SHP77 treated with DMSO at 0.1 percent for 48 hours (cell line): ENCODE measurements at places on chromosomes 1 and 21.
A peak's percentile ranks its signal among the peaks of the same experiment; 100 is the strongest.

- DNase-seq, result no peak
Observed at GRCh38 chr1:40309374-40310128, 7.5 kb downstream of the COL9A2 start.

DNA sequence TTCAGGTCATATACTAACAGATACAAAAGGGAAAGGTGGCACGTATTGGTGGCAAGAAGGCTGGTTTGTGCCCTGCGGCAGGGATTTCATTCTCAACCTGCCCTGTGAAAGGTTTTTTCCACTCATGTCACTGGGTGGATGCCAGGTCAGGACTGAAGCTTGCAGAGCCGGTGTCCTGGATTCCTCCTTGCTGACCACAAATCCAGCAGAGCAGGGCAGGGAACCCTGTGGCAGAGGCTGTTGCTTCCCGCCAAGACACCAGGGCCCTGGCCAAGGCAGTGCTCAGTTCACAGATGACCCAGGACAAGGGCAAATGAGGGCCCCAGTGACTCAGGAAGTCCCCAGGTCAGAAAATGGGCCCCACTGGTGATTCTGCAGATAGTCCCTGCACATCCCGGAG, 16.4 kb downstream of the BSND start:
- no peak for DNase-seq

DNA sequence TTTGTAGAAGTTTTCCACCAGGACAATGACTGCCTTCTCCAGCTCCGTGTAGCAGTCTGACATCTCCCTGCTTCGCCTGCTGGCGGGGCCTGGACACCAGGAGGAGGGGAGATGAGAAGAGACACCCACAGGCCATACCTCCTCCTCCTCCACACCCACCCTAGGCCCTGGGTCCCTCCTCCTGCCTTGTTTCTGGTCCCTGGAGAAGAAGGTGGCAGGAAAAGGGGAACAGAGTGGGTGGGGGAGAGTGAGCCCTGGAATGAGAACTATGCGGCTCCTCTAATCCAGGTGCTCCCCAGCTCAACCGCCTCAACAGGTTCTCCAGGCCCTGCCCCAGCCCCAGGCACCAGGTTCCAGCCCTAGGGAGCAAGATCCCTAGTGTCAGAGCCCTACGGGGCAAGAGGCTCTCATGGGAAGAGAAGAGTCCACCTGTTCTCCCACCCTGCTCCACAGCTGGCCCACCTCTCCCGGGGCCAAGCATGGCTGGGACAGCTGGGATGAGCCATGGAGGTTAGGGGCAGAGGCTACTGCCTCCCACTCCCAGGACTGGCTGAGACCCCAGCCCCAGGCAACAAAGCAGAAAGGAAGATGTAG, 4.8 kb downstream of the S100A16 start:
- no peak for DNase-seq

DNA sequence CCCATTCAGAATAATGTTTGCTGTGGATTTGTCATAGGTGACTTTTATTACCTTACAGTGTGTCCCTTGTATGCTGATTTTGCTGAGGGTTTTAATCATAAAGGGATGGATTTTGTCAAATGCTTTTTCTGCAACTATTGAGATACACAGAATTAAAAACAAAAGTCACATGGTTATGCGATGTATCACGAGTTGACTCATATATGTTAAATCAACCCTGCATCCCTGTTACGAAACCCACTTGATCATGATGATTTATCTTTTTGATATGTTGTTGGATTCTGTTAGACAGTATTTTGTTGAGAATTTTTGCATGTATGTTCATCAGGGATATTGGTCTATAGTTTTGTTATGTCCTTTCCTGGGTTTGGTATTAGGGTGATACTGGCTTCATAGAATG, 10.7 kb upstream of the OR2T34 start:
- DNase-seq, result no peak

GRCh38 chr1:22611530-22611947, 24.9 kb upstream of the C1QA start:
- no peak for DNase-seq

DNA sequence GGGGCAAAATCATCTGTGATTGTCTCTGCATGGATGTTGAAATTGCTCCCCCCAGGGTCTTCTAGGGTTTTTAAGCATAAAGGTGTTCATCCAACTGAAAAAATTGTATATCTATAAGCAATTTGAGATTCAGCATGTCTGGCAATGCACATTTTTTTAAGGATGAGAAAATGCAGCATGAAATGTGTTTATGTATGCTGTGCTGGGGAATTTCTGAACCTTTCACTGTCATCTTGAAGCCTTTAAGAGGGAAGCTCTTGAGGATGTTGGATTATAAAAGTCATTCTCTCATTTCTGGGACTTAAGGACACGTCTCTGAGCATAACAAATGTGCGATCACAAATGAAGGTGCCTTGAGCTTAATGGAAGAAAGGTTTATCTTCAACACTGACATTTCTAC, 9.4 kb downstream of the OVAAL start:
- no peak for DNase-seq

DNA sequence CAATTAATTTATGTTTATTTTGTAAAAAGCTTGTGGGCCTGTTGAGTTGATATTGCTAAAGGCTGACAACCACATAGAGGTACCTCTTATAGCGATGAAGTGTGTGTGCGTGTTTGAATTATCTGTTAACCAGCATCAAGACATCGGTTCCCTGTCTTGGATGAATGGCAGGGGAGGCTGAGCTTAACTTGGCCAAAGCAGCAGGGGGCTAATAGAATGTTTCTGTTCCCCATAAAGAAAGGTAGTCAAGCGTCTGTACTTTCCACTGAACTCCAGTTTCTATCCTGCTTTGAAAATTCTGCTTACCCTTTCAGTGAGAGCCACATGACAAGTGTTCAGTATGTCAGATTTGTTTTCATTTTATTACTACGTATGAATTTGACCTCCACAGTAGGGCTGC, 63.0 kb downstream of the ROR1 start:
- no peak for DNase-seq

GRCh38 chr1:10973552-10973951, 38.9 kb upstream of the TARDBP start:
- DNase-seq, result peak; percentile 61

DNA sequence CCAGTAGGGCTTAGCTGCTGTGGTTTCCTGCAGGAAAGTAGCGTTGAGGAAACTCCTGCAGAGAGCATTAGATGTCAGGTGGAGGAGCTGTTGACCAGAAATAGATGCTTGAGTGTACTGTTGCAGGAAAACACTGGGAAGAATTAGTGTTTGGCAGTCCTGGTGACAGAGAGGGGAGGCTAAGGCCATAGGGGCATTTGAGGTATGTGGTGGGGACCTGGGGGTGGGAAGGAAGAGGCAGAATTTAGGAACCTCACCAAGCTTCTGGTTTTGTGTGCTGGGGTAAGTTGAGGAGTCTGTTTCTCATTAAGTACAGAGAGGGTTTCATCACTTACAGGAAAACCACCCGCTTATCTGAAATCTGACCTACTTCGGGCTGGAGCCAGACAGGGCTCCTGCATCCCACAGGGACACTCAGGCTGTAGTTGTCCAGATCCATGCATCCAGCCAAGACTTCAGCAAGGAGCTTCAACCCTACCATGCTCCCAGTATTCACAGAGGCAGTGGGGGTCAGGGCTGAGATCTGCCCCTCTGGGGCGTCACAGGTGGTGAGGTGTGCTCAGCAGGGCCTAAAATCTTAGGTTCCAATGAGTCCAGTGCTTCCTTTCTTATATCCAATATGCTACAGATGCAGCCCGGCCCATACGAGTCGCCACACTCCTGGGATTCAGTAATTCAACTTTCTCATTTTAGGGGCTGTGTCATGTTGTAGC, 15.1 kb downstream of the SH2D2A start:
- DNase-seq, result no peak

- DNase-seq, result no peak
Observed at GRCh38 chr1:156999596-157000320, 45.8 kb downstream of the ARHGEF11 start.
